ENCODE measurements at places on chromosomes 5 and 9.

- H3K27ac ChIP-seq: no peak overlapping the region
- H3K27me3 ChIP-seq: no peaks in the 10 kb centered on the region
- no peak for DNase-seq
These were observed 33.8 kb downstream of the CAPSL start for GRCh38 chr5:35904443-35905132.

- H3K27me3 ChIP-seq: peaks cover 41% of the 10 kb centered on the region
- no peak overlapping the region for H3K4me3 ChIP-seq
- no peaks in the 10 kb centered on the region for H3K36me3 ChIP-seq
- H3K27ac ChIP-seq: no peak overlapping the region
- DNase-seq: no peak
These were observed 3.3 kb downstream of the OTULINL start for GRCh38 chr5:14584848-14585247.

DNA sequence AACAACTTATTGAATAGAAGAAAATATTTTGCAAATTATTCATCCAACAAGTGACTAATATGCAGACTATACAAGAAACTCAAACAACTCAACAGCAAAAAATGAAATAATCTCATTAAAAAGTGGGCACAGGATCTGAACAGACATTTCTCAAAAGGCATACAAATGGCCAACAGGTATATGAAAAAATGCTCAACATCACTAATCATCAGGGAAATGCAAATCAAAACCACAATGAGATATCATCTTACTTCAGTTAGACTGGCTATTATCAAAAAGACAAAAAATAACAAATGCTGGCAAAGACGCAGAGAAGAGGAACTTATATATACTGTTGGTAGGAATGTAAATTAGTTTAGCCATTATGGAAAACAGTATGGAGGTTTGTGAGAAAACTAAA is 1.8 kb upstream of the AMACR start:
- H3K4me3 ChIP-seq: no peak overlapping the region
- H3K27ac ChIP-seq: no peak overlapping the region
- no peak for DNase-seq

DNA sequence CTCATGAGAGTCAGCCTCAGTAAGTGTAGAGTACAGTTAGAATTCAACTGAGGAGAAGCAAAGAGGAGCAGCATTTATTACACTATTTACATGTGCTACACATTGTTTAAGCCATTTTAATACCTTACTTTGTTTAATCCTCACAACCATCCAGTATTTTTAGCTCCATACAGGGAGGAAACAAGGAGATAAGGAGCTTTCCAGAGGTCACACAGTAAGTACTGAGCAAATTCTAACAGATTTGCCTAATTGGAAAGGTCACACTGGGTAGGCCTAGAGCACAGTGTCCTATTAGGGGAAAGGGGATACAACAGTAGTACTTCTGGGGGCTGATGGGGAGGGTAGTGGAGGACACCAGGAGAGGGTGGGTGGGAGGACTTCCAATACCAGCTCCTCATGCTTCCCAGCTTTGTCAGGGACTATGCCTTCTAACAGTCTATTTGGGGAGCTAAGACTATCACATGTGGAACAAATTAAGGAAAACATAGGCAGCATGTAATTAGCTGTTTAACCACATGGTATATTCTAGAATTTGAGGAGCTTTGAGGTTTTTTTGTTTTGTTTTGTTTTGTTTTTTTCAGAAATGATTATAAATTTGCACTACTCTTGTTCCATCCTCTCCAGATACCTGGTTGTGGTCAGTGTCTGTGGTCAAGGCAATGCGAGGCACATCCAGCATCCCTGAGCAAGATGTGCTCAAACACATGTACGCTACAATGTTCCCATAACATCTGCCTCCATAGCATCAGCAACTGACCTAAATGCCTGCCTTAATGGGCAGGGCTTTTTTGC is 96.0 kb upstream of the SLC12A2 start:
- H3K36me3 ChIP-seq: no peaks in the 10 kb centered on the region
- H3K27me3 ChIP-seq: no peaks in the 10 kb centered on the region
- DNase-seq: no peak
- H3K4me1 ChIP-seq: peaks cover 13% of the 10 kb centered on the region

GRCh38 chr9:99299211-99300102 is 77.4 kb downstream of the SEC61B start:
- H3K36me3 ChIP-seq: no peaks in the 10 kb centered on the region
- H3K4me1 ChIP-seq: no peaks in the 10 kb centered on the region
- no peaks in the 10 kb centered on the region for H3K27me3 ChIP-seq
- peak; percentile 68 for DNase-seq
